ENCODE measurements at places on chromosomes 5 and 9. TPM values are rescaled to one million over a fixed set of nuclear protein-coding genes. Genes with fewer than 3 reads are reported as not detected.
A peak's percentile ranks its signal among the peaks of the same experiment; 100 is the strongest.

- DNase-seq: no peak
Observed at GRCh38 chr9:113005777-113006176, 6.2 kb downstream of the ZNF883 start.

Gene ABL1
- 35.7 TPM for total RNA-seq

DNA sequence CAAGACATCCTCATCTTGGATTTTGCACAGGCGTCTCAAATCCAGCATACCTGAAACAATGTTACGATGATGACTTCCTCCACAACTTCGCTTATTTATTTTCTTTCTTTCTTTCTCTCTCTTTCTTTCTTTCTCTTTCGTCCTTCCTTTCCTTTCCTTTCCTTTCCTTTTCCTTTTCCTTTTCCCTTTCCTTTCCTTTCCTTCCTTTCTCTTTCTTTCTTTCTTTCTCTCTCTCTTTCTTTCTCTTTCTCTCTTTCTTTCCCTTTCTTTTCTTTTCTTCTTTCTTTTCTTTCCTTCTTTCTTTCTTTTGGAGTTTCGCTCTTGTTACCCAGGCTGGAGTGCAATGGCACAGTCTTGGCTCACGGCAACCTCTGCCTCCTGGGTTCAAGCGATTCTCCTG, 20.1 kb downstream of the NDUFS4 start:
- no peak for DNase-seq

Gene REEP2
- total RNA-seq: 2.6 TPM

Gene PCDHAC1
- not detected for total RNA-seq

DNA sequence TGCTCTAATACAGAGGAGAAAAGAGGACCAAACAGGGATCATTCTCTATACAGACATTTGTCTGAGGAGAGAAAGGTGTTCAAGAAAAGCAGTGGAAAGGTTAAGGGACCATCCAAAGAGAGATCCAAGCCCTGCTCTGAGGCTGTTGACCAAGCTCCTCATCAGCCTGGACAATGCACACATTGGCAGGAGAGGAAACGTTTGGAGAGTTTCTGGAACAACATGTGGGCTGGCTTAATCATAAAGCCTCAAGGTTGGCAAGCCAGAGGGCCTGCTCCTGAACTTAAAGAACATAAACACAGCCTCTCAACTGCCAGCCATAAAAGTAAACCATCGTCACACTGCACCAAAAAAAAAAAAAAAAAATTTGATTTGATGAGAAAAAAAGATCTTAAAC, 184.4 kb upstream of the SLC12A2 start:
- no peak for DNase-seq

DNA sequence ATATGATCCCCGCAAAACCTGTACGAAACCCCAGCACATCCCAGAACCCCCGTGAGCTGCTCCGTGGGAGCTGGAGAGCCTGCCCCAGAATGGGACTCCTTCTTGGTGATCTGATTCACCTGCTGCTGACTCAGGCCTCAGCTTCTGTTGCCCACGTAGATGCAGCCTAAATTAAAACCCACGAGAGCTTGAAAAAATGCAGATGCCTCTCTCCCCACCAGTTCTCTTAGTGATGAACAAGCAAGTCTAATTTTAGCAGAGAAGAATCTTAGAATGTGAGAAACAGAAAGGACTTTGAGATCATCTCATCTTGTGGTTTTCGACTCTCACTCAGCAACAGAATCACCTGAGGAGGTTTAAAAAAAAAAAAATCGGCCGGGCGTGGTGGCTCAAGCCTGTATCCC, 57.6 kb downstream of the TMOD1 start:
- DNase-seq: peak; percentile 46

Gene ECM2
- 0.17 TPM for total RNA-seq

Data from HT1080 (cell line).